ENCODE measurements at places on chromosomes 7 and 10. TPM values are rescaled to one million over a fixed set of nuclear protein-coding genes. Genes with fewer than 3 reads are reported as not detected.

ACSL5 gene
- not detected for total RNA-seq

DNA sequence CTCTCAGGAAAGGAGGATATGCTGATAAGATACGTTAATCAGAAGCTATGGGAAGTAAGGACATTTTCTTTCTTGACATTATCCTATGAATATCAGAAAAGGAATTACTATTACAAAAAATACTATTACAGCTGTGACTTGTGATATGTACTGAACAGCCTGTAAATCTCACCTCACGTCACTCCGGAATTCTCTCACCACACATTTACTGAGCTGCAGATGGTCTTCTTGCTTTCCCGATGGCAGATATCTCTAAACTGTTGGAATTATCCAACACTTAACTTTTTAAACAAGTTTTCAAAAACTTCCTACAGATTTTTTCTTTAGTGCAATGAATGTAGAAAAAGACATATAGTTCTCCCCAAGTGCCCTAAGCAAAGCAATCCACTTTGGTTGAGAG is 313.4 kb downstream of the GPR37 start:
- no peaks in the 10 kb centered on the region for H3K27me3 ChIP-seq
- no peak for DNase-seq
- H3K27ac ChIP-seq, result peak overlapping the region; percentile 47
- no peaks in the 10 kb centered on the region for H3K36me3 ChIP-seq

- no peak overlapping the region for H3K4me3 ChIP-seq
- H3K27me3 ChIP-seq, result no peaks in the 10 kb centered on the region
- no peak for DNase-seq
- H3K36me3 ChIP-seq, result no peaks in the 10 kb centered on the region
Observed at GRCh38 chr7:90579181-90579688, 16.9 kb upstream of the CDK14 start.

- no peaks in the 10 kb centered on the region for H3K36me3 ChIP-seq
- no peak overlapping the region for H3K4me3 ChIP-seq
- H3K27ac ChIP-seq, result no peak overlapping the region
- peaks cover 6% of the 10 kb centered on the region for H3K4me1 ChIP-seq
- DNase-seq, result no peak
- no peaks in the 10 kb centered on the region for H3K27me3 ChIP-seq
Observed at GRCh38 chr7:154424350-154424749, 372.2 kb downstream of the DPP6 start.

UCMA gene
- not detected for total RNA-seq

- no peaks in the 10 kb centered on the region for H3K27me3 ChIP-seq
Observed at GRCh38 chr10:96890172-96890513, 58.0 kb downstream of the LCOR start.

- DNase-seq, result no peak
- H3K4me1 ChIP-seq, result peaks cover 34% of the 10 kb centered on the region
- peaks cover 2% of the 10 kb centered on the region for H3K36me3 ChIP-seq
- H3K4me3 ChIP-seq, result no peak overlapping the region
Observed at GRCh38 chr10:99930731-99931550, 78.8 kb downstream of the DNMBP start.

- H3K4me1 ChIP-seq, result peaks cover 3% of the 10 kb centered on the region
- H3K36me3 ChIP-seq, result peaks cover 4% of the 10 kb centered on the region
- peaks cover 13% of the 10 kb centered on the region for H3K27me3 ChIP-seq
- no peak for DNase-seq
Observed at GRCh38 chr10:130466271-130466997, 330.2 kb downstream of the GLRX3 start.

GRCh38 chr7:142969183-142969582 is 7.0 kb upstream of the KEL start:
- no peak overlapping the region for H3K27ac ChIP-seq
- peaks cover 2% of the 10 kb centered on the region for H3K27me3 ChIP-seq
- H3K36me3 ChIP-seq, result no peaks in the 10 kb centered on the region
- no peaks in the 10 kb centered on the region for H3K4me1 ChIP-seq
- H3K4me3 ChIP-seq, result no peak overlapping the region
- no peak for DNase-seq
